Muscle of back (tissue), 13 donors: ENCODE measurements at places on chromosomes 5 and 9. TPM values are rescaled to one million over a fixed set of nuclear protein-coding genes. Genes with fewer than 3 reads are reported as not detected.

PCDHA4 gene
- 0.39 TPM for polyA plus RNA-seq

FAF2 gene
- 25.8 TPM for polyA plus RNA-seq

ORM2 gene
- polyA plus RNA-seq = not detected

- DNase-seq = no peak
Measured at GRCh38 chr5:125103459-125103858, 357.0 kb upstream of the ZNF608 start.

GRCh38 chr5:10576121-10576789 lies 12.4 kb downstream of the ANKRD33B start:
- no peak for DNase-seq

DNA sequence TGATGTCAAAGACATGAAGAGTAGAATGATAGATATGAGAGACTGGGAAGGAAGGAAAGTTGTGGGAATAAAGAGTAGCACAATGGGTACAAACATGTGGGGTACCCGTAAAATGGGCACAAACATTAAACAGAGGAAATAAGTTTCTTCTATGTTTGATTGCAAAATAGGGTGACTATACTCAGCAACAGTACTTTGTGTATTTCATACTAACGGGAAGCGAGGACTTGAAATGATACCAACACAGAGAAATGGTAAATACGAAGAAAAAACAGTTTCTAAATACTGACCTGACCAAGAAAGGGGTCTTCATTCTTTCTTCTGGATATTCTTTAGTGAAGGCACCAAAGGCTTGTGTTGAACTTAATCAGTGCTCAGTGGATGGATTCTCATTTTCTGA lies 31.1 kb downstream of the ATP6V0E1 start:
- DNase-seq = no peak
